ENCODE measurements at places on chromosomes 3 and 15.
A peak's percentile ranks its signal among the peaks of the same experiment; 100 is the strongest.

DNA sequence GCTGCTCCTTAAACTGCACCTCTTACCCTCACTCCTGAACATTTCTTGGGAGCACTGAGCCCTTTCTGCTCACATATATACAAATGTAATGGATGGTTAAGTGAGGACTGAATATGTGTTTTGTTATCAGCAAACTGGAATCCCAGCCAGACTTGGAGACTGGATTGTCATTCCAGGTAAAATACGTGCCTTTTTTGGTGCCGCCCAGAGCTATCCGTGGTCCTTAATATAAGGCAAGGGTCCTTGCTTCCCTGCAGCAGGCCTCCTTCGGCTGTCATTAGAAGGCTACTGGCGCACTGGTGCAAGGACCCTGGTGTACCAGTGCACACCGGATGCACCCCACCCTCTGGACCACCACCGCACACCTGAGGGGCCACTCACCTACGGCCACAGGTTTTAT is 1.1 kb upstream of the GABRB3 start:
- DNase-seq = no peak

GRCh38 chr3:161770484-161771386 is 274.1 kb downstream of the OTOL1 start:
- peak; percentile 0 for DNase-seq

DNA sequence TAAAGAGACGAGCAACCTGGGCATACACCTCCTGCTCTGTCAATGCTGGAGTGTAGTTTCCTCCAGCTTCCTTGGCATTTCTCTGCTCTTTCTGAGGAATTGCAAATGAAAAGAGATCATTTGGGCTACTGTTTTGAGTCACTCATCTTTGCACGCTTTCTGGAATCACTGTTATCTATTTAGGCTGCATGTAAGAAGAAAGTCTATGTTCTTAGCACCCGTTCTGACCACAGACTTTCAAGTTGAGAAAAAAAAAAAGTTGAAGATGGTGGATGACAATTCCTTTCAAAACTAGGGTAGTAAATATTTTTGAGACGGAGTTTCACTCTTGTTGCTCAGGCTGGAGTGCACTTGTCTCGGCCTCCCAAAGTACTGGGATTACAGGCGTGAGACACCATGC is 41.3 kb downstream of the SIN3A start:
- DNase-seq = no peak

DNA sequence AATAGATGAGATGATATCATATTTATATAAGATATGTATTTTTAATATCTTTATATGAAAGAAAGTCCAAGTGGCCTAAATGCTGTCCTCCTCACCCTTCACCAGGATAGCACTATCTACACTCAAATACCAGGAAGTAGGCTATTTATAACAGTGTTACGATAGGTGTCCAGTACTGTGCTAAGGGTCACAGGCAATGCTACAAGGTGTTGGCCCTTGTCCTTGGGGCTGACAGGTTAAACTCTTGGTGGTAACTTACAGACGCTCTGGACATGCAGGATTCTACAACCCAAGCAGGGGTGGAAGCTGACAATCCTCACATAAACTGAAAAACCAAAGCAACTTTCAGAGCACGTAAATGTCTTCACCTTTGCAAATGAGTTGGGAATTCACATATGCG is 22.3 kb downstream of the NCEH1 start:
- DNase-seq = no peak

GRCh38 chr3:160885791-160886286 is 129.8 kb downstream of the PPM1L start:
- peak; percentile 87 for DNase-seq

- no peak for DNase-seq
Observed at GRCh38 chr3:139689708-139690228, 12.0 kb upstream of the NMNAT3 start.

- peak; percentile 24 for DNase-seq
Observed at GRCh38 chr3:69115731-69116130, 6.7 kb downstream of the LMOD3 start.

- DNase-seq = no peak
Observed at GRCh38 chr3:126381966-126382365, 12.7 kb upstream of the CFAP100 start.

GRCh38 chr15:58604455-58604923 is 145.0 kb downstream of the ADAM10 start:
- DNase-seq = no peak

DNA sequence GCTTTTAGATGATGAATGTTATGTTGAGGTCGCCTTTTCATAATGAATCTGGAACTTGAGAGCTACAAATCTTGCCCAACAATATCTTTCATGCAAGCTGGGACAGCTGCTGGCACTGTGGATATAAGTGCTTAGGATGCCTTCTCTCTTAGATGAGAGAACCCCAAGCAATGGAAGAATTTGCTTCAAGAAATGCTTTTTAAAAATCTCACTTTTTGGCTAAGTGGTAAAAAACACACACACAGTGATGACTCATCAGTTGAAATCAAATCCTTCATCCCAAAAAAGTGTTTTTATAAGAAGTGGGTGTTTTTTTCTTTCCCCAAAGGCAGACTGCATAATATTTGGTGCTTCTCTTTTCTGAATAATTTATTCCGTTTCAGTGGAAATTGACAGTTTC is 38.4 kb upstream of the GALNT15 start:
- DNase-seq = peak; percentile 84

DNA sequence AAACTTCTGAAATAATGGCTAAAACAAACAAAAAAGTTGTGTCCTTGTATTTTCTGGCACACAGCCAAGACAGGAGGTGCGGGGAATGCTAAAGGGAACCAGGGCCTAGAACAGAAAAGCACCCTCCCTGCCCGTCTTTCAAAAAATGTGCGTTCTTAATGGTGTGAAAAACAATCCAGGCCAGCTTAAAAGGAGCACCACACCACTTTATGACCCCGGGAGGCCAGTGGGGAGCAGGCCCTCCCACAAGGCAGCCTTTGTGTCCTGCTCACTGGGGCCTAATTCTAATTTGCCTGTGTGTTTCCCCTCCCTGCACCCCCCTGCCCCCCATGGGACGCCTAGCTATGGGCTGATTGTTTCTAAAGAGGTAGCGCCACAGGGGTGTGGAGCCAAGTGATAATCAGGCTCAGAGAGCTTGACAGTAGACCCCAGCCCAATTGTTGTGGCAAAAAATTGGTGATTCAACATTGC is 181.4 kb downstream of the GREM1 start:
- DNase-seq = no peak

DNA sequence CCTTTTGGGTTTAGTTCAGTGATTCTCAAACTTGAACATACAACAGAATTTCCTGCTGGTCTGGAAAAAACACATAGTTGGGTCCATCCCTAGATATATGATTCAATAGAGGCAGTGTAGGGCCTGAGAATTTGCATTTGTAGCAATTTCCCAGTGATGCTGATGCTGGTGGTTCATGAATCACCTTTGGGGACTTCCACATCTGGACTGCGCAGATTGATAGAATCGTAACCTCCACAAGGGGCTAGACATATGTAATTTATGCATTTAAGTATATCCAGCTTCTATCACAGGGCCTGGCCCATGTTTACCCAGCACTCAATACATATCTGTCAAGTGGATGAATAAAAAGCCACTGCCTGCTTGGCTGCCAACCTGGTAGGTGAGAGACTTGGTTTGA is 33.8 kb upstream of the SUCLG2 start:
- no peak for DNase-seq

- DNase-seq = no peak
Observed at GRCh38 chr3:175308097-175308496, 449.0 kb downstream of the NAALADL2 start.

DNA sequence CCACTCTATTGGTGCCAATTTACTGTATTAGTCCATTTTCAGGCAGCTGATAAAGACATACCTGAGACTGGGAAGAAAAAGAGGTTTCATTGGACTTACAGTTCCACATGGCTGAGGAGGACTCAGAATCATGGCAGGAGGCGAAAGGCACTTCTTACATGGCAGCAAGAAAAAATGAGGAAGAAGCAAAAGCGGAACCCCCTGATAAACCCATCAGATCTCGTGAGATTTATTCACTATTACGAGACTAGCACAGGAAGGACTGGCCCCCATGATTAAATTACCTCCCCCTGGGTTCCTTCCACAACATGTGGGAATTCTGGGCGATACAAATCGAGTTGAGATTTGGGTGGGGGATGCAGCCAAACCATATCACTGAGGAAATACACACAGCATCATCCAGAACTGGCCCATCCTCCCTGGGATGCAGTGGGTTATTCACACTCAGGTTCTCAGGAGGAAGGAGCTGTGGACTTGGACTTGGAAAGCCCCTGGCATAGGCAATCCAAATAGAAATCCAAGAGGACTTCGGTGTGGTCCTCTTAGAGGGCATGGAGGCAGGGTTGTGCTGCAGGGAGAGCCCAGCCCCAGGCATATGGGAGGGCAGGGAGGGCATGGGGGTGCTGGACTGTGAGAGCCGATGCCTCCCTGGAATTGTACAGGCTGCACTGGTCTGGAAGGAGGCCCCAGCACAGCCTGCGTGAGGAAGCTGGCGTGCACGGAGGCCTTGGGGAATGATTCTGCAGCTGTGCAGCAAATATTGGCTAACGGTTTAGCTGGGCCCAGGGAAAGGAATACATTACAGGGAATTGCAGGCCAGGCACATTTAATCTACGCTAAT is 62.9 kb downstream of the EFCAB12 start:
- DNase-seq = no peak

DNA sequence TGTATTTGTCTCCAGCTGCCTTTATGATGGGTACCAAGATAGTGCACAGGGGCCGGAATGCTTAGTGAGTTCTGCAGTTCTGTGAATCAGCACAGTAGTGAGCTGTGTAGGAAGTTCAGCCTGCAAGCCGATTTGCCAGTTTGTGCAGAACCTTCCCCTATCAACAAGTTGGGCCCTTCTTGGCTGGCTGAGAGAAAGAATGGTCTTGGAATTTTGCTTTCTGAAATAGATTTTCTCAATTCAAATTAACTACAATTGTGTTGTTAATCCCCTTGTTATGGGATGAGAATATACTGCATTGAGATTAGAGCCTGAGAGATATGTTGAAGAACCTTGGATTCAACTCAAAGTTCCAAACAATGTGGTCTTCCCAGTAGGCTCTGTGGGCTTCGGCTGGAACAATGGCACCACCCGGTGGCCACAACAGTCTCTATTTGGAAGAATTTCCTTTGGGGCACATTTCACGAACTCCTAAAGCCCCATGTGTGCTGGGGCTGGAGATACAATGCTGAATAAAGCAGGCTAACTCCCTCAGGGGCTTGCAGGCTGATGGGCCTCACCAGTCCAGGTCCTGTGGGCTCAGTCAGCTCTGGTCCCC is 59.1 kb downstream of the TRIM42 start:
- DNase-seq = peak; percentile 12

DNA sequence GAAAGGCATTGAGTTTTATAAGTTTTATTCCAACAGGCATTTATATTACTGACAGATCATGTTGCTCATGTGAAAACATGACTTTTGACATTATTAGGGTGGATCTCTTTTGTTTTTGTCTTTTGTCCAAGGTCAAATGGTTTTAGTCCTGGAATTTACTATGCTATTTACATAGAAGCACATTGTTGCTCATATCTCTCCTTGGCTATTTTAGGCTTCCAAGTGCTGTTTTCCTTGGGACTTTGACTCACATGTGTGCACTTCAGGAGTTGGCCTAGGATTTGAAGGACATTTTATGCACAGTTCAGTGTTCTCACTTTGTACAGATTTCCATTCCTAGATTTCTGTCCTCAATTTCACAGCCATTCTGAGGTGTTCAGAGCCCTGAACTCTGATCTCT is 225.7 kb downstream of the PYDC2 start:
- no peak for DNase-seq
